ENCODE measurements at places on chromosomes 2 and 18. TPM values are rescaled to one million over a fixed set of nuclear protein-coding genes. Genes with fewer than 3 reads are reported as not detected.

Gene CERKL
- 2.4 TPM for polyA plus RNA-seq

- no peak for DNase-seq
Observed at GRCh38 chr2:237498341-237498740, 11.3 kb downstream of the MLPH start.

DNA sequence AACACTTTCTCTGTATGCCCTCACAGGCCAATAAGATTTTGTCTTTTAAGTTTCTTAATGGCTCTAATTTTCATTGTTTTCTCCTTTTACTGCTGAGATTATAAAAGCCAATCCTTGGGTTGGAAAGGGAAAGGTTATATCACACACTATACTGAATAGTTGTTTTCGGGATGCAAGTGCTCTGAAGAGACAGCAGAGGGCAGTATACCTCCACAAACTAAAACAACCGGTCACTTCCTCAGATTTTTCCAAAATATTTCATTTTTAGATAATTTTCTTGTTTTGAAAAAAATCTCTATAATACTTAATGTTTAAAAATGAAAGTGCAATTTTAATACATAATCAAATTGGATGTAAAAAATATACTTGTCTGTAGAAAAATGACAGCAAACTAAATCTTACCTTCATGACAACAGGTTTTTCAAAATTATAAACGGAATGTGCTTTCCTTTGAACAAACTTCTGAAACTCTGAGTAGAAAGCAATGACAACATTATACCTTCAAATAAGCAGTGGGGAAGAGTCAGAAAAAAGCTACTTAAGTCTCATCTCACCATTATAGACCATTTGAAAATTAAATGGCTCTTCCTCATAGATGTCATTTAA is 82.7 kb downstream of the ORC4 start:
- no peak for DNase-seq

DNA sequence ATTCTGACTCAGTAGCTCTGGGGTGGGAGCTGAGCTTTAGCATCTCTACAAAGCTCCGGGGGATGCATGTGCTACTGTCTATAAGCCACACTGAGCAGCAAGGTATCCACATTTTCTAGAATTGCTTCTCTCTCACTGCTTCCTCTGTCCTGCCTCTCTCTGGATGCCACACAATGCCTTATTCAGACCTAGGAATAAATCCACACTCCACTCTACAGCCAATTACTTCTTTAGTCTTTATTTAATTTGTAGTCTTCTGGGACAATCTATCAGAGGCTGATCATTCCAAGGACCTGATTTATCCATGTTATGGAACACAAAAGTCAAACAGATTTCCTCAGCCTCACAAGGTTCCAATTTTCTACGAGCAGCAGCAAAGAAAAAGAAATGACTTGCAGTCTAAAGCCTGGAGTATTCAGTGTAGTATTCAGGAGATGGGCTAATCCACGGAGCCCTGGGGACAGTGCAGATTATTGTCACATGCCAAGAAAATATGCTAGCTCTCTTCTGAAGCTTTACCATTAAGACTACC is 4.4 kb downstream of the BCL2 start:
- DNase-seq: no peak

GRCh38 chr2:226123300-226123699 is 676.3 kb downstream of the IRS1 start:
- DNase-seq: no peak

DNA sequence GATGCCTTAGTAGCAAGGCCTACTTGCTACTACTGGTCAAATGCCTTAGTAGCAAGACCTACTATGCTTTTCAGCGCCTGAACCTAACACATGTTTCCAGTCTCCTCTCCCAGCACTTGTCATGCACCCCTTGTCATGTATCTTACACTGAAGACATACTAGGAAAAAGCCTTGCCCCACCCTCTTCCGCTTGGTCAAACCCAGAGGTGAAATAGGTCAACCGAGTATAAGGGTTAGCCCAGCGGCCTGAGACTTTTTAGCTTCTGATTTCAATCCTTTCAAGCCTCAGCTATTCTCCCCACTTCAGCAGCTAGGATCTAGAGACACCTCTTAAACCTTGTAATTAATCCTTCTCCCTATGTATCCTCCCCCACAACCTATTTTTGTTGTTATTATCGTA is 73.3 kb downstream of the UPP2 start:
- DNase-seq: no peak

GRCh38 chr2:159735648-159736047 is 23.3 kb downstream of the MARCHF7 start:
- DNase-seq: no peak

Data from thymus (tissue), 14 donors.